Activated T-cell treated with anti-CD3 and anti-CD28 coated beads for 48 hours (primary cell): ENCODE measurements at places on chromosomes 16 and 17.

DNA sequence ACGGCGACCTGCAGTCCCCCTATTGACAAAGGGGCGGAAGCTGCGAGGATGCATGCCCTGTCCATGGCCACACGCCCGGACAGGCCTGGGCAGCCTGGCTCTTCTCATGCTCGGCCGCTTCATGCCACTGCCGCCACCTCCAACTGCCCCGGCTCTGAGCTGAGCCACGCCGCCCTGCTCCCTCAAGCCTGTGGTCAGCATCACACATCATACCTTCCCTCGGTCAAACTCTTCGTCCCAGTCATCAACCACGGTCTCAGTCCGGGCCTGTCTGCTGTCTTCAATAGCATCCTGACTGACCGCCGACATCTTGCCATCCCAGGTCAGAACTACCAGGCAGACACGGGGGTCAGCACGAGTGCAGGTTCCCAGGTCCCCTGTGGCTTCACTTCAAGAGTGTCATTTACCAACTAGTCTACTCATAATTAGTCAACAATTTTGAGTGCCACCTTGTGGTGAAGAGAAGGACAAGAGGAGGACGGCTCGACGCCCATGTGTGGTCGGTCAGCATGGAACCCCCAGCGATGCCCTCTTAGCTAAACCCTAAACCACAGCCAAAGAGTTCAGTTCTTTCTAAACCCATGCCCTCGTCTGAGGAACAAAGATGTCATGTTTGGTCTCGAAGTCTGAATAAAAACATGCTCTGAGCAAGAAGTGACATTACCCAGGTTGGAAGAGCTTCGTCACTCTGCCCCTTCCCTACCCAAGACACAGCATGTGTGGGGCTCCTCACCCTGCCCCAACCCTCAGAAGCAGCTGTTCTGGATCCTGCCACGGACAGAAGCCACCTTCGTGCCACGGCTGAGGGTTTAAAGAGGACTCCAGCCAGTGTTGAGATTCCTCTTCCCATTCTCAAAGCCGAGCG is 16.9 kb upstream of the CYTH1 start:
- DNase-seq = no peak

GRCh38 chr17:673200-673681 is 41.4 kb downstream of the VPS53 start:
- no peak for DNase-seq

DNA sequence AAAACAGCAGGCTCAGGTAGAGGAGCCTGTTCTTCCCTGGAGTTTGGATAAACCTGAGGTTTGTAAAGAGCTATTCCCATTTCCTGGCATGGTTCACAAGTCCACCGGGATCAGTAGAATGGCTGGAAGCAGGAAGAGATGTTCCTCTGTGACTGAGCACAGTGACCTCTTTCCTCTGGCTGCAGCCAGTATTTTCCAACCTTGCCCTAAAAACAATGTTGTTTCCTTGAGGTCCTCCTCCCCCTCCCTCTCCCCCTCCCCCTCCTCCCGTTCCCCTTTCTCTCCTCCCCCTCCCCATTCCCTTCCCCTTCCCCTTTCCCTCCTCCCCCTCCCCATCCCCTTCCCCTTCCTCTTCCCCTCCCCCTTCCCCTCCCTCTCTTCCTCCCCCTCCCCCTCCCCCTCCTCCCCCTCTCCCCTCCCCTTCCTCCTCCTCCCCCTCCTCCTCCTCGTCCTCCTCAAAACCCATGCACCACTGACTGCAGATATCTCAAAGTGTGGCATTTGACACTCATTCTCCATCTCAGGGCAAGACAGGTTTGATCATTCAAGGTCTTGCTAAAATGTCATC is 58.9 kb upstream of the MON1B start:
- DNase-seq = no peak

DNA sequence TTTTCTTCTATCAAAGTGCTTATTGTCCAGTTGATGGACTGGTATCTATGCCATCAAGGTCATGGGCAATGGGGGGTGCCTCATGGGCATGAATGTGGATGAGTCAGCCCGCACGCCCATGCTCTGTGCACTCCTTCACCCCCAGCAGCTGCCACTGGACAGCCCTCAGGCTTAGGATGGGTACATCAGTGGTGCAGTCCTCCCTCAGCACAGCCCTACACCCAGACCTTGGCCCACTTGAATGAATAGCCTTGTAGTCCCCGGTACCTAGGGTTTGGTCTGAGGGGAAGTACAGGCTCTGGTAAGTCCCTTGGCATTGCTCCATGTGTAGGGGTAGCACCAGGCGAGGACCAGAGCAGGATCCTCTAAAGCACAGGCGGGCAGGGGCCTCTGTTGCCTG is 10.4 kb upstream of the GNA13 start:
- DNase-seq = no peak

GRCh38 chr16:84594725-84595038 is 23.2 kb downstream of the COTL1 start:
- DNase-seq = no peak

DNA sequence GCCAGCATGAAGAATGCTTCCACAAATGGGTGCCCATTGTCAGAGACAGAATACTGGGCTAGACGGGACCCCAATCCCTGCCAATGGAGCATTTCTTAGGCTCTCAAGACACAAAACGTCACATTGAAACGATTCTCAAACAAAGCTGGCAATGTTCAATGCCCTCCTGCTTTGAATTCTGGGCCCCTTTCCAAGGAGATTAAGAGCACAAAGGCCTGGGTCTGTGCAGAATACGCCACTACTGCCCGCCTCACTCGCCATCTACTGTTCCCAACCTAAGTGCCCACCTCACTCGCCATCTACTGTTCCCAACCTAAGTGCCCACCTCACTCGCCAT is 9.7 kb downstream of the CFAP20 start:
- no peak for DNase-seq

GRCh38 chr17:41773190-41773588 is 13.3 kb downstream of the JUP start:
- DNase-seq = no peak

DNA sequence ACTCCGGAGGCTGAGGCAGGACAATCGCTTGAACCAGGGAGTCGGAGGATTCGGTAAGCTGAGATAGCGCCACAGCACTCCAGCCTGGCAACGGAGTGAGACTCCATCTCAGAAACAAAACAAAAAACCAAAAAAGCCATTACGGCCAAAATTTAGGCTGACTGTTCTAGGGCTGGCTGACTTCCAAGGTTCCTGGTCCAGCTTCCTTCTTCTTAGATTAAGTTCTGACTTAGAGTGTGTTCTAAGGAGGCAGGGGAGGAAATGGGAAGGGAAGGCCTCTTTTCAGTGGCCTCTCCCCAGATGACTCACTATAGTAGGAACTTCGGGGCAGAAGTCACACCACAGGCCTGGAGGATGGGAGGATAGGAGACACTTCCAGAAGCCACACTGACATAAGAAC is 27.7 kb upstream of the CLEC18B start:
- no peak for DNase-seq

- DNase-seq = no peak
These were observed 18.0 kb downstream of the C17orf75 start for GRCh38 chr17:32323811-32324491.

GRCh38 chr16:80231888-80232287 is 308.9 kb upstream of the DYNLRB2 start:
- peak; percentile 10 for DNase-seq

DNA sequence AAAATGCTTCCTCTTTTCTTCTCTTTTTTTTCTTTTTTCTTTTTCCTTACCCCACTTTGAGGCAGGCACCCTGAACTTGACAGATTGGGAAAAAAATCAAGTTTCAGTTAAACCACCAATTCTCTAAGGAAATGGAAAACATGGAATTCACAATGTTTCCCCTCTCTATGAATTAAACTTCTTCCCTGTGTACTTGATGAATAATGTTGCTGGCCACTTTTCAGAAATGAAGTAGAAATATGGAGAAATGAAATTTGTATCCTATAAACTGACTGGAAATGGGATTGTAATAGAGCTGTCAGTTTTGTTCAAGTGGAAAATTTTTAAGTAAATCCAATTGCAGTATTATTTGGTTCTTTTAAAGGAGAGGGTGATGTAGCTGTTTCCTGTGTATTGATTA is 129.8 kb downstream of the CLEC16A start:
- DNase-seq = no peak

GRCh38 chr17:28827672-28828071 is 14.9 kb downstream of the FAM222B start:
- DNase-seq = no peak

DNA sequence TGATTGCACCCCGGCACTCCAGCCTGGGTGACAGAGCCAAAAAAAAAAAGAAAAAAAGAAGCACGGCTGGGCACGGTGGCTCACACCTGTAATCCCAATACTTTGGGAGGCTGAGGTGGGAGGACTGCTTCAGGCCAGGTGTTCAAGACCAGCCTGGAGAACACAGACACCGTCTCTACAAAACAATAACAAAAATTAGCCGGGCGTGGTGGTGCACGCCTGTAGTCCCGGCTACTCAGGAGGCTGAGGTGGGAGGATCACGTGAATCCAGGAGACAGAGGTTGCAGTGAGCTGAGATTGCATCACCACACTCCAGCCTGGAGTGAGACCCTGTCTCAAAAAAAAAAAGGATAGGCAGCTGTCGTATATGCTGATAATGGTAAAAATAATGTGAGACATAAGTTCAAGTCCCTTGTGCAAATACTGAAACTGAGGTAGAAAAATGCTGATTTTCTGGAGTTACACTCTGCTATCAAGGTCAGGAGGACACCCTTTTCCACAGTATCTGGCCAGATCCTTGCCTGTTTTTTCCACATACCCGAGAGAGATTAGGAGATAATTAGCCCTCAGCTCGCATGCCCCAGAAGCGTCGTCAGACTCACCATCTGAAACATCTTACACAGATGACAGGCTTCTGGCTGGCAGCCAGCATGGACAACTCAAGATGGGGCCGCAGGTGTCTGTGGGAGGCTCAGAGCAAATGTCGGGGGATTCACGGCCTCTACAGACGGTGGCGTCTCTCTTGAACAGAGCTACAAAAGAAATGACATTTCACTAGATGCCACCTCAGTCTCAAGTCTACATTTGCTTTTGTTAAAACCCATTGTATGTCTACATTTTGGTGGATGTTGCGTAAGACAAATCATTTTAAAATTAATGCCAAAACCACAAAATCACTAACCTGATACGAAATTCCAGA is 36.8 kb downstream of the WDR45B start:
- DNase-seq = no peak

DNA sequence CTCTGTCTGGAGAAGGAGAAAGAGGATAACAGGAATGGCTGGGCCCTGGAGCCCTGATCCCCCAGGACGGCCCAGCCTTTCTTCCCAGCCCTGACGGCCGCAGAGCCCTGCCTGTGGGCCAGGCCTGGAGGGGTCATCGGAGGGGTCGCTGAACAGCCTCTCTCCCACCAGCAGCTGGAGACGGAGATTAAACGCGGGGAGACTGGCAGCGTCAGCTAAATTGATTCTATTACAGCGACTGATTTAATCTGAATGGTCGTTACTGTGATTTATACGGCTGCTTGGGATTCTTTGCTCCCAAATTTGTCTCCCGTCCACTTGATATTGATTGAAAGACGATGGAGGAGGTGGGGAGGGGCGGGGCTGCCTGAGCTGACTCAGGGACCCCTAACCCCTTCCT is 7.1 kb upstream of the CDH15 start:
- no peak for DNase-seq

GRCh38 chr17:51548125-51548524 is 287.8 kb downstream of the UTP18 start:
- DNase-seq = no peak

DNA sequence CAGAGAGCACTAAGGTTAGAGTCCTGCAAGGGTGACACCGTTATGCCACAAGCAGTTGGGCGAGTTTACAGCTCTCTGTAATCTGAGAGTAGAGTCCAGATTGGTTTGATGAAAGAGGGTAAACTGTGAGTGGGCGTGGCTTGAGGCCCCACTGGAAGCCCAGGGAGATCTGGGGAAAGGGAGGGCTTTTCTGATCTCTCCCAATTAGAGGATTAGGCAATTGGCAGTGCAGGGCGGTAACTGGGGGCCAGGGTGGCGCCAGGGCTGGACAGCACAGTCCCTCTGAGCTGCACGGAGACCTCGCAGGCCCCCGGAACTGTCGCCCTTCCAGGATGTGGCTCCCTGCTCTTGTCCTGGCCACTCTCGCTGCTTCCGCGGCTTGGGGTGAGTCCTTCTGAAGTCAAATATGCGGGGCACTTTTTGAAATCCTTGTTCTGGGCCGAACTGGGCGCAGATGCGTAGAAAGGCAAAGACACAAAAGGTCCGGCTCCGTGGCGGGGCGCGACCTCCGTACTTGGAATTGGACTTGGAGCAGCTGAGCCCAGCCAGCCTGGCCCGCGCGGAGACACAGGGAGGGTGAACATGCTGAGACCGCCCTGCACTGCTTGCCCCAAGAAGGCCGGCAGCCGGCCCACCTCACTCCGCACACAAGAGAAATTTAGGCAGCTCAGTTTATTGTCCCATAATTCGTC is 72.4 kb downstream of the CES1 start:
- DNase-seq = no peak

DNA sequence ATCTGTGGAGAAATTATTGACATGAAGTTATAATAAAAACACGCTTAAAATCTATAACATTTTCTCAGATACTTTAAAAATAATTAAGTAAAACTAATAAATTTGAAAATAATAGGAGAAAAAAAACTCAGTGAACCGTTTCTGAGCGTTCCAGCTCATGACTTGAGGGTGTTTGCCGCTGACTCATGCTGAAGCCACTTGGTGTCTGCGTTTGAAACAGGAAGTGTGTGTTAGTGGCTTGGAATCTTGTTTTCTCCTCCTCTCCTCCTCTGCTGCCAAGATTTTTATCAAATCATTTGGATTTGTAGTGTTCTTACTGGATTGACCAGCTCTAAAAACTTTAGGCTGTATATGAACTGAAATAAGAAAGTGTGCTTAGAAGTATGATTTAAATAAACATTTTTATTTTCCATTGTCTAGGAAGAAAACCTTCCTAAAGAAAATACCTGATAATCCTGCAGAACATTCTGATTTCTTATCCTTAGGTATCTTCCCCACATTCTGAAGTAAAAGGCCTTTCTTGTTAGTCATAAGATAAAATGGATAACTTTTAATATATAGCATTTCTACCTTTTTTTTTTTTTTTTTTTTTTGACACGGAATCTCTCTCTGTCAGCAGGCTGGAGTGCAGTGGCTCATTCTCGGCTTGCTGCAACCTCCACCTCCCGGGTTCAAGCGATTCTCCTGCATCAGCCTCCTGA is 30.8 kb downstream of the USP10 start:
- no peak for DNase-seq

DNA sequence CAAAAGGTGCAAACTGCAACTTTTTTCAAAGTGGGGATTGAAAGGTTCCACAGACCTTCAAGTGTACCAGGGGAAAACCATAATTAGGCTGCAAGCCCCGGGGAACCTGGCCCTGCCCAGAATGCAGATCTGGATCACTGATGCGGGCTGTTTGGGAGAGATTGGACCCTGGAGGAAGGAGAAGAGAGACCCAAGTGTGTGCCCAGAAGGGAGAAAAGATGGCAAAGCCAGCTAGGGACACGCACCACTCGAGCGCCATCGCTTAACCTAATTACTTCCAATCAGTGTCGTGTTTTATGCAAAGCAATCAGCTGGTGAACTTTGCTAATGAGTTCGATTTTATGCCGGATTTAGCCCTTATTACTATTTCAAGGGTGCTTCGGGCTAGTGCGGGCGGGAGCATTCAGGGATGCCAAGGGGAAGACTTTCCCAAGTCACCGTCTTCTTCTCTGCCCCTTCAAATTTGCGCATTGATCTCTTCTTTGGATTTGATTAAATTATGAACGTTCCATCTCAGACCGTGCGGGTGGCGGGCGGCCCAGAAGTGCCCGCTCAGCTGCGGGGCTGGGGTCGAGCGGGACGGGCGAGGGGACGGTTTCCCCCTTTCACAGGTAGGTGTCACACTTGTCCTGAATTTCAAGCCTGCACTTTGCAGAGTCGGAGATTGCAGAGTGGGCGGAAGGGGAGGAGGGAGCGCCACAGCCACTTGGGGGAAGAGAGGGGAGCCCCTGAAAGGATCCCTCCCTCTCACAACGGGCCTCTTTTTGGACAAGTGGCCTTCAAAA is 4.0 kb downstream of the IRX5 start:
- DNase-seq = no peak

GRCh38 chr17:57531078-57531477 is 214.0 kb downstream of the CCDC182 start:
- no peak for DNase-seq
